NCI-H1694 (cell line): ENCODE measurements at places on chromosomes 2 and 18.

DNA sequence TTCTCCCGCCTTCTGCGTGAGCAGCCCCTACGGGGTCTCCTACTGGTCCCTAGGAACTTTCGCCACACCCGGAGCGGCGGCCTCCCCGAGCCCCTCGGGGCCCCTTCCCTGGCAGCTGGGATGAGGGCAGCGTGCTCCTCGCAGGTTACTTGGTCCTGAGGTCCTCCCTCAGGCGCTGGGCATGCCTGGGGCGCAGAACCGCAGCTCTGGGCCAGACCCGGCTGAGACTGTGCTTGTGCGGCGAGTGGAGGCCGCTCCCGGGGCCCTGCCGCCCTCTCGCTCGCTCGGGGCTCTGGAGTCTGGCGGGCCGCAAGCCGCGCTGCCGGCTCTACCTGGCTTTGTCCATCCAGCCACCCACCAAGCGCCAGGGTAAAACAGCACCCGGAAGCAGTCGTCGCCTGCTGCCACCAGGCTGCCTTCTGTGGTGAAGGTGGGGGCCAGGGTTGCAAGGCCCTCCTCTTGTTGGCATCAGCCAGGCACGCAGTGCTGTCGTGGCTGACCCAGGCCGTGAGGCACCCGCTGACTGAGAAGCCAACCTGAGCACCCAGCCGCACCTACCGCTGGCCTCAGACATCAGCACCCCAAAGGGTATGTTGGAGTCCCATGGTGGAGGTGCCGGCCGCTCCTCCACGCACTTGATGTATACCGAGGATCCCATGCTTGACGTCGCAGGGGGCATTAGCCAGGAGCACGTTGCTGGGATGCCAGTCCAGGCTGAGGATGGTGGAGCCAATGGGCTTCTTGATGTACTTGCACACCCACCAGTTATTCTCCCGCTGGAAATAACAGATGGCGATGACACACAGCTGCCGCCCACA, 46.1 kb upstream of the PTH2R start:
- DNase-seq, result no peak

GRCh38 chr2:30621836-30622235, 174.8 kb downstream of the LCLAT1 start:
- DNase-seq, result no peak

- DNase-seq, result no peak
These were observed 286.0 kb upstream of the CCDC68 start for GRCh38 chr18:55245211-55245614.

DNA sequence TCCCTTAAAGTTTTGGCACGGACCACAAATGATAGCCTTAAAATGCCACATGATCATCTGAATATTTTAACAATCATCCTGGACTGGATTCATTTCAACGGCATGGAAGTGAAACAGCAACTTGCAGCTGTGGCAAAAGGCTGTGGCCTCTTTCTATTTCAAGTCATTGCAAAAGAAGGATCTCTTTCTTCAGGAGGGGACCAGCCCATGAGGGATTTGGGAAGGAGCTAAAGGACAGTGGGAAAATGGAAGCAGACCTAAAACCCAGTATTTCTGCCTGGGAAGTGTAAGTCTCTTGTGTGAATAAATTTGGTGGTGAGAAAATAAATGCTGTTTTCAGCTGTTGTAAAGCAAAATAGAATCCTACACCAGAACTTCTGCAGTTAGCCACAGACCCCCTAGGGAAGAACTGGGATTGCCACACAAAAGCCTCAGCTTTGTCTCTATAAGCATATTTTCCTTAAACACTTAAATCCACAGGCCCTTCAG, 107.3 kb upstream of the ZFP36L2 start:
- DNase-seq, result no peak

DNA sequence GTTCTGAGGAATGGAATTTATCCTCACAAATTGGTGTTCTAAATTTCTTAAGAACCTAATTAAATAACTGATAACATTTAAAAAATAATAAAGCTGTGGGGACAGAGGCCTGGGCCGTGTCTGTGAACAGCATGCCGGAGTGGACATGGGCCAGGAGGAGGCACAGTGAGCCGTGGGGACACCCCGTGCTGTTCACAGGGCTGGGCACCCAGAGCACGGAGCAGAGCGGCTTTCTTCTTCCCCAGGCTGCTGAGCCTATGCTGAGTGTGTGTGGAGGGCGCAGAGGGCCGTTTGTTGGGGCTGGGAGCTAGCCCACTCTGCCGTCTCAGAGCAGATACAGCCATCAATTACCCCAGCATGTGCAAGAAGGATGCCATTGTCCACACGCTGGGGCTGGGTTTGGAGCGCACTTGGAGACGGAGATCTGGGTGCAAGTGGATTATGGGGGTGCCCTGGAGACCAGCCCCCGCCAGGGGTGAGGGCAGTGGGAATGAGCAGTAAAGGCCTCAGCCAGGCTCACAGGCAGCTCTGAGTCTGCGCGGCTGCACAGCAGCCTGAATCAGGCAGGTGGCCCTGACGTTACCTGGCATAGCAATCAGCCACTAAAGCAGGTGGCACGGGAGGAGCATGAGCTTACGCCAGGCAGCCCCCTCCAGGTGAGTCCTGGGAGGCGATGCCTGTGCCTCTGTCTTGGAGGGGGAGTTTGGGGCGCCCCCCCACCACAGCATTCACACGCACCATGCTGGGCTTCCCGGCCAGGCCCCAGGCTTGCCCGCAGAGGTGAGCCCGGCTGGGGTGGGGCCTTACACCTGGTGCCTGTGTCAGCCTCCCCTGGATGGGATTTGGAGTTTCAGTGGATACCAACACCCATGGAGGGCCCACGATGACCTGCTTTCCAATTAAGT, 52.1 kb upstream of the SLC66A3 start:
- no peak for DNase-seq

- DNase-seq, result peak; percentile 46
These were observed 76.6 kb upstream of the MAP4K3 start for GRCh38 chr2:39513641-39514094.

DNA sequence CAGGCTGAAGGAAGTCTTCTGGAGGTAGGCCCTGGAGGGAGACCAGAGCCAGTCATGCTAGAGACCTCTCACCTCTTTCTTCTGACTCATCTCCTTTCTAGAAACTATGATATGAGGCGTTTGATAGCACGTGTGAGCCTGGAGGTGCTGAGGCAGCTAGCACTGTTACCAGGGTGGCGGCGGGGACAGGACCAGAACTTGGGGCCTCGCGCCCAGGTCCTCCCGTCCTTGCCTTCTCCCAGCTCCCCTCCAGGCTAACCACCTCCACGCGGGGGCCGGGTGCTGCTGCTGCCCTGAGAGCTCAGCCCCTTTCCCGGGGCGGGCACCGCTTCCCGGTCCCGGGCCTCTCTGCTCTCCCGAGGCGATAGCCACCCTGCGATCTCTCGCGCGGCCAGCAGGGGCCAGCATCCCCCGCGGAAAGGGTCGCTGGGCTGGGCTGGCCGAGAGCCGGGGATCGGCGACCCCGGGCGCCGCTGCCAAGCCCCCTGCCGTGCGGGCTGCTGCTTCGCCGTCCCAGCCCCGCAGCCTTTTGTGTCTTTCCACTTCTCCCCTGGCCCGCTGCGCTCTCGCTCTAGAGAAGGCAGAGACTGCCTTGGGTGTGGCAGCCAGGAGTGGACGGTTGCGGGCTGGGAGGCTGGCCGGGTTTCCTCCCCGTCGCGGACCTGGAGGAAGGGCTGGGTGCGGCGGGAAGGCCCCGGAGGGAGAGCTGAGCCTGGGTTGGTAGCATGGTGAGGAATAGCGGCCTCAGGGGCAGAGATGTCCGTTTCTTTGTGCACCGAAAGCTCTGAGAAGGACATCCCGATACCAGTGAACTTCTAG, 49.1 kb downstream of the TMEM17 start:
- DNase-seq, result peak; percentile 54

GRCh38 chr2:98391581-98392270, 45.5 kb downstream of the CNGA3 start:
- DNase-seq, result no peak

DNA sequence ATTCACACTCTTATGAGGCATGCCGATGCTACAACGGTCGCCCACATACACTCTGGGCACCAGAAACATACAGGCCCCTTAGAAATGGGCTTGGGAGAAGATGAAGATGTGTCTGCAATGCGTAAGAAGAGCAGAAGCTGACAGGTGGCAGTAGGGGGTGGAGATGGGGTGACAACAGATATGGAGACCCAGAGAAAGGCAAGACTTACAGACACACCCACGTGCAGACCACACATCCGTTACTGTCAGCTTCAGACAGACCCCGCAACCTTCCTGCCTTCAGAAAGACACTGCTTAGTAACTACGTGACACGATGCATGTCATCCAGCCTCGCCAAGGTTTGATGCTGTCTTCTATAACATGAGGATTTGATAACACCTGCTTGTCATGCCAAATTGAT, 89.5 kb downstream of the ZFP36L2 start:
- no peak for DNase-seq

GRCh38 chr2:182541268-182541667, 114.4 kb upstream of the PDE1A start:
- no peak for DNase-seq
